Fibroblast of the aortic adventitia (primary cell): ENCODE measurements at places on chromosomes 5 and 9.
A peak's percentile ranks its signal among the peaks of the same experiment; 100 is the strongest.

- no peak for DNase-seq
Observed at GRCh38 chr5:45694255-45694814, 1.8 kb downstream of the HCN1 start.

GRCh38 chr5:73120222-73121118, at the start of gene TMEM171:
TSS of gene TMEM171 (plus strand) at chr5:73120575. CDS start at chr5:73123374, 2,799 bp downstream.
- peak; percentile 45 for DNase-seq

GRCh38 chr5:15533129-15533893, 33.3 kb downstream of the FBXL7 start:
- peak; percentile 92 for DNase-seq

GRCh38 chr5:134029156-134029555, 24.4 kb upstream of the VDAC1 start:
- peak; percentile 93 for DNase-seq

- DNase-seq = no peak
Observed at GRCh38 chr9:127129718-127130085, 7.3 kb upstream of the ANGPTL2 start.

DNA sequence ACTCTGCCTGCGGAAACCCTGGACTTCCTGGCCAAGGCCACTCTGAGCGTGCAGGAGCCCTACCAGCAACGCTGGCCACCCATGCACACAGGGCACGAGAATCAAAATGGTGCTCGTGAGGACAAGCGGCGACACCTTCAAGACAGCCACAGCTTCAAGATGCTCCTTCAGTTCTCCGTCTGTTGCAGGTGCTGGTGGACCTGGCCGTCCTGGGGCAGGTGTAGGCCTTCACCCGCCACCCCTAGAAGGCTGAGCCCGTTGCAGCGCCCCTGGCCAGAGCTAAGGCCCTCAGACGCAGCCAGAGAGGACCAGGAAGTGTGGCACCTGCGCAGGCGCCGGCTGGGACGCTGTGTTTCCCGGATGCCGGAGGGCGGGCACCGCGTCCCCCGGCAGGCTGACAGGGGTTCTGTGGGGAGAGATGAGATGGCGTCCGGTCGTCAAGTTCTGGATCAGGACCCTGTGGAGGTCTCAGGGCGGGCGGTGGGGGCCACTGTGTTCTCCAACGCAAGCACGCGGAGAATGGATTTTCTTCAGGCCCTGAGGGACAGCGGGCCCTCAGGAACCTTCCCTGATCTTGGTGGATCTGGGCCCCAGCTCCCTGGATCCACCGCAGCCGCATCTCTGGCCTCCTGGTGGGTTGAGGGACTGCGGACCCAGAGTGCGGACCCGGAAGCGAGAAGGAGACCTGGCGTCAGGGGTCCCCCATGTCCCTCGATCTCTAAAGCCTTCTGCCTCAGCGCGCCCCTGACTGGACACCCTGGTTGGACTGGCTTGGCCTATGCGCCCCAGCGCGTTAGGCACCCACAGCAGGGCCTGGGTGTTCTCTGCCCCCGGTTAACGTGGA, 1770.8 kb upstream of the CDH9 start:
- DNase-seq = no peak
